AG09309 (cell line): ENCODE measurements at places on chromosomes 2 and 18.

- no peak for DNase-seq
These were observed 93.8 kb downstream of the LRP1B start for GRCh38 chr2:142037066-142037465.

- no peak for DNase-seq
These were observed 35.7 kb downstream of the SP3 start for GRCh38 chr2:173929441-173929840.

DNA sequence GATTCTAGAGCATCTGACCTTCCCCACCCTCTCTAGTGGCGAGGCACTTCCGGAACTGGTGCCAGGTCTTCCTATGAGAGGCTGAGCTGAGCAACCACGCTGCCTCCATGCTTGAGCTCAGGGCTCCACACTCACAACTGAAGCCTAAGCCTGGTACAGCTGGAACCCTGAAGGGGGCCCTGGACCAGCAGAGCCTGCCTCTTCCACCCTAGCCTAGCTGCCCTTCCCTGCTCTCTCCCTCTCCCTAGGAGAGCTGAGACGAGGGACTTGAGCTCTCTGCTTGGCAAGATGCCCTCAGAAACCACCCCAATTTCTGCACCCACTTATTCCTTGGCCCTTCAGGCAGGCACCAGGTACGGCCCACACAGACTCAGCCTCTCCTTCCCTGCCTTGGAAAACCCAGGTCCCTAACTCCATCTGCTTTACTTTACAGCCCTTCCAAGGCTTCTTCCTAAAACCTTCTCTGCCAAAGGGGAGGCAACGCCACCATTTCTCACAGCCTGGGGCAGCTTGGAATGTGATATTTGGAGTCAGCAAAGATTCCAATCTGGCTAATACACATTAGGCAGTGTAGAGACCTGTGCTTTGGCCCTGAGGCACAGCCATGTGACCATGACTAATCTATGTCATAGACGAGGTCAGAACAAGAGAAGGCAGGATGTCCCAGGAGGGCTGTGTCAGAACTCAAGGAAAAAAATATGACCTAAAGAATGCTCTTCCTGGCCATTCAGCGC is 18.8 kb downstream of the COX7A2L start:
- DNase-seq, result peak; percentile 35

DNA sequence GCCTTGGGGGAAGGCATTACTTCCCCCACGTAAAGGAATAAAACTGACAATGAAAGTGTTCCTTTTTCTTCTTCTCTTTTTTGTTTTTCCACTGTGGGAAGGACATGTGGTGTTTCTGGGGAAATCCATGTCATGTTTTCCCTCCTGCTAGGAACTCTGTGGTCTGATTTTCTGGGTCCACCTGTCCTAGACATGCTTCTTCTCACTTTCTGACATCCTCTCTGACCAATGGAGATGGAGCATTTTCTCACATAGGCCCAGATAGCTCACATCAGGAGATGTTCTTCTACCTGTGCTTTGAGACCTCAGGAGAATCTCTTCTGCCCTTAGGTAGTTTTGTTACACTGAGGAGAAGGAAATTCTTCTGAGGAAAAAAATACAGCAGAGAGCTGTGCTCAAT is 252.0 kb upstream of the SIX3 start:
- DNase-seq, result no peak

DNA sequence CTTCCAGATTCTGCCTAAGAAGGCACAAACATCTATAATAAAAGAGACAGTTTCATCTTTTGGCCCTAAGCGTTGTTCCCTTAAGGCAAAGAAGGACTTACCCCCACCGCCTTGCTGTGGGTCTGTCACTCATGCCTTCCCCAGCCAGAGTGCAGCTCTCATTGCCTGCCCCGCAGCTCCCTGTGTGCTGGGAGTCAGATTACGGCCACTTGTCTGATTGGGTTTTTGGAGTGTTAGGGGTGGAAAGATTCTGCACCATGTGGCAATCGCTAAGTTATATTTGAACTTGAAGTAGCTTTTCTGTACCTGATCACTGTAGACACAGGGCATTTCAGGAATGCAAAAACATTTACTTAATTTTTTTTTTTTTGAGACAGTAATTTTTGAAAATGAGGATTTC is at the start of gene AQP4:
Gene AQP4 (minus strand): TSS at position 151 of the 400 bp plus-strand sequence. CDS start 18 bp downstream, at position 133.
- no peak for DNase-seq

GRCh38 chr2:130835766-130836015 is 1.0 kb upstream of the ARHGEF4 start:
- no peak for DNase-seq

GRCh38 chr2:2942225-2942624 is 435.4 kb downstream of the EIPR1 start:
- DNase-seq, result no peak

DNA sequence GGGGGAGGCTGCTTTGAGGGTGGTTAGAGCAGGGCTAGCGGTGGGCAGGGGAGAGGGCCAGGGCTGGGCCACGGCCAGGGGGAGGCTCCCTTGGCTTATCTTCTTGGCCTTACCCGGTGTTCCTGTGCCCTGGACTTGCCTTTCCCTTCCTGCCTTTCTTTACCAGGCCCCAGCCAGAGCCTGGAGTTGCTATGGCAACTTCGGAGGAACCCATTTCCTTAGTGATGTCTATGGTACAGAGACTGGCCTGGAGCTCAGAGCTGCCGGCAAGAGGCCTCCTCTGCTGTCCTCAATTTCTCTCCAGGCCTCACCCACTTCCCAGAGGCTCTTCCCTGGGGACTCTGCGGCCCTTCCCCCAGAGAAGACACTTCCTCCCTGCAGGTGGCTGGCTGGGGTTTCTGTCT is 11.5 kb downstream of the SPEG start:
- DNase-seq, result no peak

GRCh38 chr2:8587920-8588830 is 93.7 kb upstream of the ID2 start:
- DNase-seq, result no peak

DNA sequence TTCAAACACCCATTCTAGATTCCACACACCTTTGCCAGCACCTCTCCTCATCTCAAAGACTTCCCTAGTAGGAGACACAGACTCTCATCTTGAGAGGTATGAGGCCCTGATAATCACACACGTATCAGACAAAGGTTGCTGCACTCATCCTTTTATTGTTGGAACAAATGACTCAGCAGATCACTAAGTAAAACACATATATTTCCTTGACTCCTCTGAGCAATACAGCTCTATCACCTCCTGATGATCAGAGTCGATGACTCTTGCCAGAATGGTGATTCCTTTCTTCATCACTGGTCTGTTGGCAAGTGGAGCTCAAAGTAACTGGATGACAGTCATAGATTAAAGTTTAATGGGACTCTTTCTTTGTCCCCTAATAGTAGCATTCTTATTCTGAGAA is 1049.2 kb upstream of the ZEB2 start:
- DNase-seq, result peak; percentile 10
